ENCODE measurements at places on chromosomes 12 and 14. TPM values are rescaled to one million over a fixed set of nuclear protein-coding genes. Genes with fewer than 3 reads are reported as not detected.

The PLEK2 gene
- 3.9 TPM for total RNA-seq

The CLEC2A gene
- not detected for total RNA-seq

The PLBD1 gene
- total RNA-seq = 201 TPM

The CD163L1 gene
- 0.63 TPM for total RNA-seq

The CMTM5 gene
- 22.0 TPM for total RNA-seq

The IFNG-AS1 gene
- total RNA-seq = 1.7 TPM

The HCAR1 gene
- total RNA-seq = not detected

The RARG gene
- total RNA-seq = 6.6 TPM

The ADAMTS20 gene
- total RNA-seq = not detected

The TMEM132C gene
- under 0.01 TPM for total RNA-seq

The ANO4 gene
- total RNA-seq = not detected

The POTEM gene
- not detected for total RNA-seq

The AQP6 gene
- not detected for total RNA-seq

The SLC6A12 gene
- total RNA-seq = 0.73 TPM

The COA8 gene
- 11.3 TPM for total RNA-seq

The GALNT9 gene
- total RNA-seq = 0.63 TPM

The NFE2 gene
- 9.4 TPM for total RNA-seq

The MFAP5 gene
- total RNA-seq = not detected
